ENCODE measurements at places on chromosomes 1 and 21.

DNA sequence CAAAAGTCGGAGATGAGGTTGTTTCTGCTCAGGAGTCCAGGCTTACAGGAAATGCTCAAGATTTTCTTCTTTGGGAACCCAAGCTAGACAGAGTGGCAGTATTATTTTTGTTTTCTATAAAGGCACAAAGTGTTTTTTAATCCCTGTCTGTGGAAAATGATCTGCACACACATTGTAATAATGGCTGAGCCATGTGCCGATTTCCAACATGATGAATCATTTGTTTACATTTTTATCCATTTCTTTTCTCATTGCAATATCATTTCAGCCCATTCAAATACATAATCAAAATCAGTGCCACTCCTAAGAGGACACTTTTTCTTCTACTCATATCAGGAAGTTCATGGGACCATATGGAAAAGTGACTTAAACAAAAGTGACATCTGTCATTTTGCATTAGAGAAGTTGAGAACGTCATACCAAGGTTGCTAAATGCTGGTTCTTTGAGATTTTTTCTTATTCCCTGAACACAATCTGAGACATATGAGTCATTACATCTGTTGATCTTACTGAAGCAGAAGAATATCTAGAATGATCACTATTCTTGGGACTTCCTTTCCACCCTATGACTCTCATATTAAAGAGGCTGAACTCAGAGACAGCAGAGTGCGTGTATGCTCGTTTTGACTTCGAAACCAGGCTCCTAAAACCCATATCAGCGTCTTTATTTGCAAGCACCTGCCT lies 44.9 kb downstream of the ACTA1 start:
- DNase-seq: no peak

DNA sequence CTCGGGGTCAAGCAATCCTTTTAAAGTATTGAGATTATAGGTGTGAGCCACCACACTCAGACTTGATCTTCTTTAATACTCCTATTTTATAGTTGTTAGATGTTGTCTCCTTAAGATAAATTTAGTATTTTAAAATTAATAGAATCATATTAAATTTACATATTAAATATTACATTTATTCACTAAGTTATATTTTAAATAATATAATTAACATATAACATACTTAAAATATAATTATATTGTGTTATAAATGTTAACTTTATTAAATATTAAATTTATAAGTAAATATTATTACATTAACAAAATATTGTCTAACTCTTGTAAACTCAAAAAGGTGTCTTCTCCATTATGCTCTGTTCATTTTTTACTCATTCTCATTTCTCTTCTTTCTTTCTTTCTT lies 675.9 kb upstream of the ADGRL4 start:
- DNase-seq: no peak

DNA sequence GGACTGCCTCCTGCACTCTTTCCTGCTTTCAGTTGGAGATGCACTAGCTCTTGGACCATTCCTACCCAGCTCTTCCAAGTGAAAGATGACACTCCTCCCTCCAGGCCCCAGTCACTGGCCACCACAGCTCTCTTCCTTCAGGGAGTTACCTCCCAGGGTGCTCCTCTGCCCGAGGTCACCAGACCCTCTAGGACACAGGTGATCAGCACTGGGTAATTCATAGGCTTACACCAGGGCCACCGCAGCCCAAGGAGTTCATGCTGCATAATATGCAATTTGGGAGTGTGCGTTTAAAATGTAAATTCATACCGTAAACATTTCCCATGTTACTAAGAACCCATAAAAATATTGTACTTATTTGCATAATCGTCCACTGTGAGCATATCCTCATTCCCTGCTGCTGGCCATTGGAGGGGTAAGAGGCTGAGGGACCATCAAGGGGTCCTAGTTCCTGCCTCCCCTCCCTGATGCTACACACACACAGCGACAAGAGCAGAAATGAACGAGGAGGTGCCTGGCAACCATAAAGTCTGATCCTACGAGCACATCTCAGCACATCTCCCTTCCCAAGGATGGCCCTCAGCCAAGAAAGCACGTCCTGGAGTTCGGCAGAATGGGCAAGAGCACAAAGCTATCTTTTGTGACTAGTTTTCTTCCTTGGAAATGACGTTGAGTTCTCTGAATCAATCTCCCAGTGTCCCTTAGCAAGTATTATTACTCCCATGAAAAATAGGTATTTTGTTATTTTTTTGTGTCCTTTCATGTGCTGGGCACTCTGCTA lies 222.9 kb upstream of the RAB4A start:
- no peak for DNase-seq

DNA sequence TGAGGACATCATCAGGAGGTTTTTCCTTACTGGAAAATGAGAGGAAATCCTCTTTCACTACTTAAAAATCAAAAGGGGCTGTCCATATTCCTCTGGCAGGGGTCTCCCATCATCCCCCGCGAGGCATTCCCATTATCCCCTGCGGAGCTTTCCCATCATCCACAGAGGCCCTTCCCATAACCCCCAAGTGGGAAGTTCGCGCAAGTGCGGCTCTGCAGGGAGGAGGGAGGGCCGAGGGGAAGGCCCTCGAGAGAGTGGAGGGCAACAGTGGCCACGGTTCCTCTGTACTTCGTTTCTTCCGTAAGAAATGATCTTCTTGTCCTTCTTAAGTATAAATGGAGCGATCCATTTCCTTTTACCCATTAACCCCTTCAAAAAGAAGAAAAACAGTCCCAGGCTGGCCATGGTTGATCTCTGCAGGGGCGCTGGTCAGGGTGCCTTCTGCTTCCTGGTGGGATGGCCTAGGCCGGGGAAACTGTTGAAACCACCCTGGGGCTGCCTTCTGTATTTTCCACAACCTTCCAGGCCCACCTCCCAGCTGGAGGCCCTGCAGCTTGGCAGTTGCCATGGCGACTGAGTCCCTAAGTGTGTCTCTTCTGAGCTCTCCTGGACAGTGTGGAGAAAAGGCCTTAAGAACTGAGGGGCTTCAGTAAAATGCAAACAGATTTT lies 3.6 kb upstream of the RSPH1 start:
- DNase-seq: no peak

DNA sequence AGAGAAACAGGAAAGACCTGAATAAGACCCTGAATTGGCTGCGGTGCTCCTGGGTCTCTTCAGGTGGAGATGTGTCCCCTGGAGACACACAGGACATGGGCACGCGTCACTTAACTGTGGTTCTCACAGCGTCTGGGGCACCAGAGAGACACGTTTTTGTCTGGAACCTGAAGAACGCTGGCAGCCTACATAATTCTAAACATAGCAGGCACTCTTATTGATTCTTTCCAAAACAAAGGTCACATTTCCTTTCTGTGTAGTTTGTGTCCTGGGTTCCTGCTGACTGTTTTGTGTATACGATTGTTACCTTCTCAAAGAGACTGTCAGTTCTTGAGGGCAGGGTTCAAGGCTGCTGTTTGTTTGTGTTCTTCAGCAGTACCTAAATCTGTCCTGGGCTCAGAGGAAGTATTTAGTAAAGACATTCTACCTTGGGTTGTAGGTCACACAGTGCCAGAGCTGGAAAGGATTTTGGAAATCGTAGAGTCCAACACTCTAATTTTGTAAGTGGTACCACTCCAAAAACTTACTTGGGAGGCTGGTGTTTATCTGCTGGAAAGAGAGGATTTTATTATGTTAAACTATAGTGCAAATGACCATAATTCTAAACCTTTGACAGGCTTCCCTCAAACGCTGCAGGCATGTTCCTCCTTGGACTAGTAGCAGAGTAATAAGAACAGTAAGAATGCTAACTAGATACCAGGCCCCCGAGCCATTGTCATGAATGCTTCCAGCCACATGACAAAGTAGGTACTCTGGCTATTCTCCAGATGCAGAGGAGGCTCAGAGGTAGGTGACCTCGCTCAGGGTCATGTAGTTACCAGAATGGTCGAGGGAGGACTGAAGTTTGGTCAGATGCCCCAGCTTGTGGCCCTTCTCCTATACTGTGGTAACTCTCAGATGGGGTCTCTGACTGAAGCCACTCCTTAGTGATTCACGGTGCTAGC lies 164.3 kb downstream of the DHRS3 start:
- no peak for DNase-seq
